M059J (cell line): ENCODE measurements at places on chromosomes 2 and 18. TPM values are rescaled to one million over a fixed set of nuclear protein-coding genes. Genes with fewer than 3 reads are reported as not detected.

DNA sequence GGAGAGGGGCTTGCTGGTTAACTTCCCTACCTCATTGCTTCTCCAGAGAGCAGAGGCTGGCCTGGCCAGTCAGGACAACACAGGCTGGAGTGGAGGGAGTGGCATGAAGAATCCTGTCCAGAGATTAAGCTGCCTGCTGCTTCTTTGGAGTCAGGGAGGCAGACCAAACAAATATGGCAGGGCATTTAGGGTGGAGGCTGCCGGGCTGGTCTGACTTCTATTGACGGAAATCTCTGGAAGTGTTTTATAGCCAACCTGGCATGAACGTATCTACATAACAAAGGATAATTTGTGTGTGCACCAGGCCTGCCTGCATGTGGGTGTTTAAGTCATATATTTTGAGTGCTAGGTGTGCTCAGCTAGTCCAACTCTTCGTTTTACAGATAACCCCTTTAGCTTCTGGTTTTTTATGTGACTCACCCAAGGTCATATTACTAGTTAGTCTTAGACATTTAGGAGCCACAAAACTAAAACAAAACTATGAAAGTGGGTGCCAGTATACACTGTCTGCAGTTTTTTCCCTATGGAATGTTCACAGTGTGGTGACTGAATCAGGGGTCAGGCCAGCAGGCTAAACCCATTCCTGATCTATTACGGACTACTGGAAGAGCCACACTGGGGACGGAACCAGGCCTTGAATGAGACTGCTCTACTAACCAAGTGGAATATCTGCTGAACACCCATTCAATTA is 5.5 kb downstream of the NPC1 start:
- DNase-seq, result peak; percentile 97

DNA sequence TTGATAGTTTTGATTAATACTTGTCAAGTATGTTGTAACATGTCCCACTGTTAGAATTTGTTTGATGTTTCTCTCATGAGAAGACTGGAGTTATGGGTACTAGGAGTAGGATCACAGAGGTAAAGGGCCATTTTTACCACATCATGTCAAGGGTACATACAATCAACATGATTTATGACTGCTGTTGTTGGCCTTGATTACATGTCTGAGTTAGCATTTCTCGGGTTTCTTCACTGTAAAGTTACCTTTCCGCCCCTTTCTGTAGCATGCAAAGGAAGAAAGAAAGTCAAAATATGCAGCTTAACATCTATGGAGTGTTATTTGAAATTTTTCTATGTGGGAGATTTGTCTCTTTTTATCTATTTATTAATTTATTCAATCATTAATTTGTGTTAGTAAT is 1456.4 kb downstream of the SUCLG1 start:
- DNase-seq, result no peak

GRCh38 chr2:112881217-112881985 is 29.6 kb upstream of the IL37 start:
- DNase-seq, result peak; percentile 94

DNA sequence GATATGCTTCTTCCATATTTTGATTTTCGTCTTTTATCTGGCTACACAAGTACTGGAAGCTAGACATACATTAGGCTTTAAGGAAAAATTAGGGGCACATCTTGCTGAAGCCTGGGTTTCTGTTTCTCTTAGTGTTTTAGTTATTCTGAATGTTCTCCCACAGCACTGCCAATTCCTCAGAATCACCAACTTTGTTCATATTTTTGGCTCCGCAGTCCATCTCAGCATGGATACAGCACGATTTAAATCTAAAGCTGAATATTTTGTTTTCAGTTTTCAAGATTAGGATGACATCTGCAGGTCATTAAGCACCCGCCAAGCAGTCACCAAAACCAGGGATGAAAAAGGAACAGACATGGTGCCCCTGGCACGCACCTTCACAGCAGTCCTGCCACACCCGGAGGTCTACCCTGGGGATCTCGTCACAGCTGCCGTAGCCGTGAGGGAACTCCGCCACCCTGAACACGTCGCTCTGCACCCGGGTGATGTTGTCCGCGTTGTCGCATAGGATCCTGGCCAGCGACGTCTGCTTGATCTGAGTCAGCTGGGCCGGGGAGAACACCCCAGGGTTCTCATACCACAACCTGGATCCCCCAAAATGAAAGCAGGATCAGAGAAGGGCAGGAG is 101.2 kb downstream of the PXDN start:
- no peak for DNase-seq

DNA sequence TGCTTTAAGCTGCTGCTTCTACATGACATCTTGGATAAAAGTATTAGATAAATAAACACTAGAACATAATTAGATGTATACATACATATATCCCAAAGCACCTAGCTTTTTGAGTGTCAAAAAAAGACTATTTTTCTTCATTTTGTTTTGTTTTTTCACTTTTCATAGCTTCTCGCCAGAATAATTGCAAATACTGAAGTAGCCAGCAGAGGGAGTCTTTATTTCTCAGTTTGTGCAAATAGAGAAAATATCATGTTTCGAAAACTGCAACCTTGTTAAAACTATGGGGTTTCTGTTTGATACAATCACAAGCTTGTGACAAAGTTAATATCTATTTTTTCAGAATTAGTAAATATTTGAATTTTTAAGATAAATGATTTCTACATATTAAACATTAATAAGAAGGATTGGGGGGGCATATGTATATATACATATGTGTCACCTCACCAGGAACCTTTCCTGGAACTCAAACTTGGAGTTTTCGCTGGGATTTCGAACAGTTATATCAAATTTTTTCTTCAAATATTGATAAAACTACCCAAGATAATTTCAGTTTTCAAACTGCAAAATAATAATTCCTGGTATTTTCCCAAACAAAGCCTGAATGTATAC is 61.0 kb downstream of the GRB14 start:
- DNase-seq, result peak; percentile 17

GRCh38 chr2:168736649-168737445 is 65.6 kb upstream of the NOSTRIN start:
- no peak for DNase-seq

The ZNG1B gene
- total RNA-seq, result 22.4 and 30.4 TPM in 2 replicates

DNA sequence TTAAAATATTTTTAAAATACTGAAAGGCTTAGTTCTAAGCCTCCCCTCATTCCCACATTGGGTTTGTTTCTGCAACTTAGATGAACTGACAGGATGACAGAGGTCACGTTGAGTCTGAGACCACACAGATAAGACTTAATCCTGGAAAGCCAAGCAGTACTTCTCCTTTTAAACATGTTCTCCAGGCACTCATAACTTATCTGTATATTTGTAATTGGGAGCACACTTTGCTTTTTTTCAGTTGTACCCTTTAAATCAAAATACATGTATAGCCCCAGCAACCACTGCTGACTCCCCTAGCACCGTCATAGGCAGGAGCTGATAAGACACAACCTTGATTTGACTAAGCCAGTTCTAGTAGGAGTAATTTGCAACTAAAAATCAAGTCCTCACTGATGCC is 394.8 kb downstream of the PID1 start:
- no peak for DNase-seq

DNA sequence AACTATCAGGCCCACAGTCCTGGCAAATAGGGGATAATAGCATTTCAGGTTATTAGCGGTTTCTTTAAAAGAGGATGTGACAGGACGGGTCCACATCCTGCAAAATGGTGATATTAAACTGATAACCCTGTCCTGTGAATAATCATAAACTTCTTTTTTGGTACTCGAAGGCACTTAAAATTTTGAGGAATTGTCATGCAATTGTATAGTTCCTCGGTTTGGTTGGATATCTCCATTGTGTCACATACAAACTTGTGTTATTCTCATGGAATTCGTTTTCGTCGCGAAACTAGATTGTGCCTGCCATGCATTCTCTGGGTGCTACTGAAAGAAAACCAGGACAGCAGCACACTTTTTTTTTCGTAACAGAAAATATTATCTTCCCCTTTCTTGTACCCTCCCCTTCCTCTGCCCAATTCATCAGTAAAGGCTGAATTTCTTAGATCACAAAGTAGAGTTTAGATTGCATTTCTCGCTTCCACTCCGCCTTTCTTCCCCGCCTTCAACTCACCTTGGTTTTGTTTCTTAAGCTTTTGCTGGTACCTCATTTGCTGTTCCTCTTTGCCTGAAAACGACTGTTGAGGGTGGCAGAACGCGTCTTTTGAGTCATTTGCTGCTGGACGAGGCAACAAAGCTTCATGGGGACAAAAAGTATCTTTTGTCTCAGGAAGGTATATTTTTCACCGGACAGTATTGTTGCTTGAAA is 1.3 kb downstream of the CERS6 start:
- no peak for DNase-seq

The NBAS gene
- 22.2 and 36.6 TPM in 2 replicates for total RNA-seq

DNA sequence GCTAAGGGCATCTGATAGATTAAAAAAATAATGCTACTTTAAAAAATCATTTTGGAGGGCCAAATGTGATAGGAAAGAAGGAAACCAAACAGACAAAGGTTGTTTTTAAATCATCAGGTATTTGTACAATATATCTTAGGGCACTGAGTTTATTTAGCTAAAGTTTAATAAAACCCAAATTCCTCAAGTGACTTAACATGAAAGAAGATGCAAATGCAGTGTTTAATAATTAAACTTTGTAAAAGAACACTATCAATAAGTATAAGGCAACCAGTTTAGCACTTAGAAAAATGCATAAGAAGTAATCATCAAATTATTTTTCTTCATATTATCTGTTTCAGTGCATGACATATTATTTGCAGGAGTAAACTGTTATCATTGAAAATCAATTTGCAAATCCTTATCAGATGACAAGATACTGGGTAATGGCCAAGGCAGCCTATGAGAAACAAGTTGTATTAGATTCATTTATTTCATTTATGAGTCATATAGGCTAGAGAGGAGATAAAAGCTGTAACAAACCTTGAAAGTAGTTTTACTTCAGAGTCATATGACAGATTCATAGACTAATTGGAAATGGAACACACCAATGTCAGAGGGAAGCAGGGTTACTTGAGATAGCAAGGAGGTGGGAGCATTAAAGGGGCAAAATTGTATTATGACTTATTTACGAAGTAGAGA is 165.5 kb downstream of the GCA start:
- peak; percentile 25 for DNase-seq

GRCh38 chr2:10584242-10584753 is 105.5 kb downstream of the NOL10 start:
- DNase-seq, result peak; percentile 78

The UGT1A3 gene
- not detected in 2 replicates for total RNA-seq

- DNase-seq, result no peak
Measured at GRCh38 chr2:196205011-196205766, 33.8 kb upstream of the STK17B start.

- peak; percentile 95 for DNase-seq
Measured at GRCh38 chr2:85584857-85585780, 888 bp downstream of the VAMP5 start.

- DNase-seq, result peak; percentile 13
Measured at GRCh38 chr2:194730266-194730665, 926.8 kb upstream of the SLC39A10 start.

DNA sequence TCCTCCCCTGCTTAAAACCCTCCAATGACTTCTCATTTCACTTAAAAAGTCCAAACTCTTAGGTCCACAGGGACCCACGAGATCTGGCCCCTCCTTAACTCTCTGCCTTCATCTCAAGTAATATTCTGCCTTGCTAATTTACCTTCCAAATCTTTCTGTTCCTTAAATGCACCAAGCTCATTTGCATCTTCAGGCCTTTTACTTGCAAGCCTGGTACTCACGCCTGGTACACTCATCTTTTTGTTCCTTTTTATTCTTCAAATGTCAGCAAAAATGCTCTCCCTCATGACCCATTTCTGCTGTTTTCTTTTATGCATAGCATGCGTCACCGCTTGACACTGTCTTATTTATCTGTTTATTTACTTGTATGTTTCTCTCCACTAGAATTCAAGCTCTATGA is 2.7 kb upstream of the WIPF1 start:
- no peak for DNase-seq

GRCh38 chr2:67212203-67212602 is 184.9 kb upstream of the ETAA1 start:
- DNase-seq, result no peak

The ABCB11 gene
- 0.02 TPM in 2 replicates for total RNA-seq

DNA sequence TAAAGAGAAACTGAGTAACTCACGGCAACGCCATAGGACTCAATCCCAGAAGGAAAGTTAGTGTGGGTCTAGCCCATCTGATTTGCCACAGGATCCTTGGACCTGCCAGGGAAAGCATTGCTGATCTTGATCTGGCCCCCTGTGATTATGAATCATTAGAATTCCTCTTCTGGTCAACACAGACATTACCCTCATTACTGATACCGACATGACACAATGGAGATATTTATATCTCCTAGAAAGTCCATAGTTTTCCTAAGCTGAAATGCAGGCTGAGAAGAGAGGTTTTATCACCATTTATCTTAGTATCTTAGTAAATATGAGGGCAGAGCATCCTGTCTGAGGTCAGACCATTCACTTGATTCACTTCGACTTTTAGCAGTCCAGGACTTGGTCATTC is 75.5 kb upstream of the CCDC68 start:
- peak; percentile 63 for DNase-seq

The CHRNA1 gene
- total RNA-seq, result 0.17 TPM in 1 of 2 replicates, not detected in the other

DNA sequence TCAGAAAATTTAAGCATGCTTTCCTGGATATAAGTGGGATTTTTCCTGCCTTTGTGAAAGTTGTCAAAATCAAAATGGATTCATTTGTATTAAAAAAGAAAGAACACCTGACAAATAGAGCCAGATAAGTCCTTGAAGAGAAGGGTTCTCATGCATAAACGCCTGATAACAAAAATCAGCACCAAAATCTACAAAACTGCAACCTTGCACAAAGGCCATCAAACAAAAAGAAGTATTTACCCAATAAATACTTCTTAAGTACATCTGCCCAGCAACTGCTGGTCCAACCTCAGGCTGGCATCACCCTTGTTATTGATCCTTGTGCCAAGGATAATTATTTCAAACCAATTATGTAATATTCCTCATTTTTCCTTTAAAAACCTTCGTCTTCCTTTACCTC is 315.9 kb downstream of the GPD2 start:
- DNase-seq, result no peak

- DNase-seq, result no peak
Measured at GRCh38 chr2:46561731-46562450, 82.5 kb downstream of the TMEM247 start.

- no peak for DNase-seq
Measured at GRCh38 chr2:186732843-186733242, 39.0 kb downstream of the FAM171B start.

GRCh38 chr2:218991674-218992168 is 1.5 kb downstream of the CRYBA2 start:
- peak; percentile 40 for DNase-seq

The ZAP70 gene
- not detected in 2 replicates for total RNA-seq

DNA sequence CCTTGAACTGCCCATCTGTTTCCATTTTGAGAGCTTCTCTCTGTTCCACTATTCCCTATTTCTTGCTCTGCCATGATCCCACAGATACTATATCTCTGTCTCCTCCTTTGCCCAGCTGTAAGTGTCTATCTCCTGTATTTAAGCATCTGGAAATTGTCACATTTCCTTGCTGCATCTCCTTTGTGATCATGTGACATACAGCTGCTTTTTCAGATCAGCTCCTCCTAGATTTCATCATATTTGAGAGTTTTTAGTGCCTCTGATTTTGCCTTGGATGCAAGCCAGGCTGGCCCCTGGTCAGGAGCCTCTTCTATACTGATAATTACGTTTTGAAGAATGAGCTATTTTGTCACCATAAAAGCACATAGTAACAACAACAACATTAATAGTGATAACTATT is 131.7 kb upstream of the TNP1 start:
- DNase-seq, result no peak

- DNase-seq, result peak; percentile 63
Measured at GRCh38 chr2:228681426-228681825, 499.9 kb upstream of the SPHKAP start.

The GKN2 gene
- total RNA-seq, result not detected in 2 replicates
